ENCODE measurements at places on chromosomes 6 and 20.

DNA sequence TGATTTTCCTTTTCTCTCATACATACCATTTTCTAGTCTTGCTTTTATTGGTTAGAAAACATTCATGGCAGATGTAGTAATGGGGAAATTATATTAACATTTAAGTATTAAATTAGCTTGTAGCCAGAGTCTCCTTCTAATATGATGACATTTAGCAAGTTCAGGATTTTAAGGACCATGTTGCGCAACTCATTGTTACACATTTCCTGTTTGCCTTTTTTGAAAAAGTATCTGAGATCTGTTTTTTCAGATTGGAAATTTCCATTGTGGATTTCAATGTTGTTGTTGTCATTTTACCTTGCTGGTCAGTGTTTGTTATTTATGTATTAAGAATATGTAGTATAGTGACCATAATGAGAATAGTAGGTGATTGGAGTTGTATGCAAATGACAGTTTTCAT, 38.7 kb downstream of the CDKAL1 start:
- no peak for DNase-seq

DNA sequence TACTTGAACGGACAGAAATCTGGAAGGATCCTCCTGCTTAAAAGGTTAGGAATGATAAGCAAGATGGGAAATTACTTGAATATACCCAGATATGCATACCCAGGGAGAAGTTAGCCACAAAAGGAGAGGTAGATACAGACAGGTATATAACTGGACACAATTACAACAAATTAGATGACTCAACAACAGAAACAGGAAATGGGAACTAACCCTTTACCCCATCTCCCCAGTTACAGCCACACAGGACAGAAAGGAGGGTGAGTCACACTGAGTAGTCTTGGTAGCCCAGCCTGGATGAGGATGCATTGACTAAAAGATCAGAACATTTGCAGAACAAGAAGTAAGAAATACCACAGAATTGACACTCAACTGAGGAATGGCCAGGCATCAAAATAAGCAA, 61.2 kb downstream of the C6orf52 start:
- DNase-seq = no peak

GRCh38 chr6:160507420-160507819, 156.7 kb downstream of the LPA start:
- DNase-seq = no peak

DNA sequence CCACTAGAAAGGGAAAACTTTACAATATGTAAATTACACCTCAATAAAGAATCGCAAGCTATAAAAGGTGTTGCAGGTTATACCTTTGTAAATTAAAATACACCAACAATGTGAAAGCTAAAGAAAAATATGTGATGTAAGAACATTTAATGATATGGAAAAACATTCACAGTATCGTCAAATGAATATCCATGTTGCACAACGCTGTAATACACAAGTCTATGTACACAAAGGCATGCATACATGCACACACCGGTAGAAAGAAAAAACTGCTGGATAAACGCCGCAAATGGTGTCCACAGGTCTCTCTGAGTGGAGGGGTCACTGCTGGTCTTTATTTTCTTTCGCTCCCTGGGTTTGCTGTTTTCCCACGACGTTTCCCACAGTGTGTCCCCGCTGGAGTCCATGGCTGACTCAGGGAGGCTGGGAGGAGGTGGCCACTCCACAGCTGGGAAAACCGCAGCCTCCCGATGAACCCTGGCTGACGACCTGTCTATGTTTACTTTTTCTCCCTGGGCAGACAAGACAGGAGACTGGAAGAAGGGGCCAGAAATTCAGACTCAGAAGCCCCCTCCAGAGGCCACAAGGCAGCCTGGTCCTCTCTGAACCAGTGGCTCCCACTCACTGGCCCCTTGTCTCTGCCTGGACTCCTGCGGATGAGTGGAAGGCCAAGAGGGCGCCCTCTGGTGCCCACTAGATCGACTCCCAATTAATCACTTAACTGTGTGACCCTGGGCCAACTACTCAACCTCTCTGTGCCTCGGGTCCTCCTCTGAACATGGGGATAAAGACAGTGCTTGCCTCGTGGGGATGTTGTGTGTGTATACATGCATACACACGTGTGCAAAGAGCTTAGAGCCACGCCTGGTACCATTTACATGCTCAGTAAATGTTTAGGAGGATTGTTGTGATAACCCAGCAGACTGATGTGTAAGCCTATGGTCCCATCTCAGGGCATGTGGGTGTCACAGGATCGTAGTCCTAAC, 12.8 kb upstream of the BPI start:
- no peak for DNase-seq

DNA sequence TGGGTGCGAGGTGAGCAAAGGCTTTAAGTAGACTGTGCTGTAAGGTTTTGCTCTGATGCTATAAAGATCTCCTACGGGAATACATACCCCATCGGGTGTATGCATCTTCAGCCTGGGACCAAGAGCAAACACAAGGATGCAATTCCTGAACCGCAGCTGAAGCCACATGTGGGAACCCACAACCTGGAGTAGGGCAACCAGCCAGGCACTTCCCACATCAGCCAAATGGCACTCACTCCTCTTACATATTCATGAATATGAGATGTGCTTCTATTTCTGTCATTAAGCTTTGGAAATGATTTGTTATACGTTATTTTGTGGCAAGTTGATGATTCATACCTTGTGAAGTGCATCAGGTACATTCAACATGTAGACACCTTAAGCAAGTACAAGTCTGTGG, 619.2 kb downstream of the C6orf118 start:
- DNase-seq = no peak

GRCh38 chr6:88843040-88843439, 120.4 kb downstream of the RNGTT start:
- no peak for DNase-seq

DNA sequence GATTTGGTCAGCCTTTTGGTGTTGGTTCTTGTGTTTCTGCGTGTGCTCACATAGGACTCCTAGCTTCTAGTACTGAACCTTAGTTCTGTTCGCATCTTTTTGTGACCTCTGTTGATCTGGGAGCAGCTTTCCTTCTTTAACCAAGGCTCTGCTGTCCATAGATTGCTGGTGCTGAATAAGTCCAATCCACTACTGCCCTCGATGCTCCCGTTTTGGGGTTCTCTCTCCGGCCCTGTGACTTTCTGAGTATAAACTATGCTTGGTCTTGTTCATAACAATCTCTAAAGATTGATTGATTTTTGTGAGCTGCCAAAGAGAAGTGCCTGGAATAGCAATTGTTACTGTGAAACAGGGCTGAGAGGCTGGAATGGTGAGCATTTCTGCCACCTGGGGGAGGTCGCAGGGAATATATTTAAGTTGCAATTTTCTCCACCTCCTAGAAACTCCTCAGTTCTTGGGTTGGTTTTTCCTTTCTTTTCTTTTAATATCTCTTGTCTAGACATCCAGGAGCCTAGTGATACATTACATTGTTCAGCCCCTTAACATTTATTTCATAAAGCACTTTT, 422.9 kb upstream of the CHD6 start:
- DNase-seq = no peak

DNA sequence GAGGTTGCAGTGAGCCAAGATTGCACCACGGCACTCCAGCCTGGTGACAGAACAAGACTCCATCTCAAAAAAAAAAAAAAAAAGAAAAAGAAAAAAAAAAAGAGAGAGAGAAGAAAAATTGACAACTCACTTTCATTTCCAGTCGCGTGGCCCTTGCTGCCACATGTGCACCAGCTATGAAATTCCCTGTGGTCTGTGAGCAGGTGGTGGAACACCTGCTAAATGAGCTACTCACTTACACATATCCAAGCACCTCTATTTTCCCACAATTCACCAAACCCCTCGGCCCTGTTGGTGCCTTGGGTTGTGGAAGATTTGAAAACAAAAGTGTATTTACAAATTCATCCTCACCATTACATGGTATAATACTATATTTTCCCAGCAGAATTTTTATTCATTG, 105.2 kb upstream of the ASF1A start:
- DNase-seq = no peak

DNA sequence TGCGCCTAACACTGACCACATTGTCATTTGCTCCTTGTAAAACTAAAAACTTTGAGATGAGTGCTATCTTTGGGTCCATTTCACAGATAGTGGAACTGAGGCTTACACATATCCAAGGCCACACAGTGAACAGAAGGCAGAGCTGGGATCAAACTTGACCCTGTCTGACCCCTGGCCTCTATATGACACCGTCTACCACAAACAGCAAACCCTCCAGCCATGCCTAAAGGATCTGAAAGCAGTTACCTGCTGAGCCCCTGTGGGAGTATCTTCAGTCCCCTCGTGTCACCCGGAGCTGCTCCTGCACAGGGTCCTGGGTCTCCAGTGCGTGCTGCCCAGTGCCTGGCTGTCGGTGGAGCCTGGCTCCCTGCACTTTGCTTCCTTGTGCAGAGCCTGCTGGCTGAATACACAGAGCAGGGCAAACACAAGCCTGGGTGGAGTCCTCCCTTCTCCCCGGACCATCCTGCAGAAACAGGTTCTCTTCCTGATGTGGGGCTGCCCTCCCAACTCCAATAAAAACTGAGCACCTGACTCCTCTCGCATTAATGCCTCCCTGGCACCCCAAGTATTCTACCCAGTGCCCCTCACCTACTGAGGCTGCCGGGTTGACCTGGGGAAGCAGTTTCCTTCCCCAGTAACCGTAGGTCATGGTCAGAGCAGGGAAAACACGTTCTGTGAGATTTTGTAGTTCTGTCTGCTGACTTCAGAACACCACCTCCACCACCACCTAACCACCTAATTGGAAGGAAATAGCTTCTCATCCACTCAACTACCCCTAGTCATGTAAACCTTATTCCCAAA, at the start of gene BCAS1:
Gene BCAS1, minus strand, starts transcription at position 408 of the 801 bp plus-strand sequence. CDS start 11,876 bp downstream, outside the sequence.
- no peak for DNase-seq

DNA sequence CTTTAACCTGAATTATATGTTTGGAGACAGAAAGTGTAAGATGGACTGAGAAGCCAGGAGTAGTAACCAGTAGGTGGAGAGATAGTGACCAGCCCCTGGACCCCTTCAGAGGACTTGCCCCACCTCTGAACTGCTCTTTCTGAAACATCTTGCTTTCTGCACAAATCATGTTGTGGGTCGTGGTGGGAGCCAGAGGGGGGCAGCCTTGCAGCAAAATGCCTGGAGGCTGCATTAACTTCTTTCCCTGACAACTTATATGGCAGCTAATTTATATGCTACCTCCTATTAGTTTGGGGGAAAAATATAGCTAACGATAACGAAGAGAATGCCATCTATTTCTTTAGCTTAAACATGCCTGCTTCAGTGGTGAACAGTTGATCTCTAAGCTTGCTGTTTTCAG, 859.8 kb downstream of the MAFB start:
- no peak for DNase-seq

DNA sequence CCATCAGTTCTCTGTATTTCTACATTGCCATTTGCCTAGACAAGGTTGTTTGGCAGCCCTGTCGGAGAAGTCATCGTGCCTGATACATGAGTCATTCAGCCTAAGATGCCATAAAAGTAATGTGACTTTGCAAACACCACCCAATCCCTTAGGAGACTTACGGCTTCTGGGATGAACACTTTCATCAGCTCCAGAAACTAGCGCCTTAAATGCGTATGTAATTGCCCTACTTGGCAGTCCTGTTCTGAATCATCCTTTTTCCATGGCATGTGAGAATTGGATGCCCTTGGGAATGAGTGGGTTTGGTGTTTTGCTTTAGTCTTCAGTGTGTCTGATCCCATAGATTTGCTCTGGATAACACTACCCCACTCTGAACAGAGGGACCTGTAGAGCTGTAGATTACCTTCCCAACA, 158.5 kb downstream of the SASH1 start:
- no peak for DNase-seq

Measured in hypothalamus (tissue), 51 donors.